Cerebellum (tissue), 4 donors: ENCODE measurements at places on chromosomes 6 and 20. TPM values are rescaled to one million over a fixed set of nuclear protein-coding genes. Genes with fewer than 3 reads are reported as not detected.

The SLC17A2 gene
- total RNA-seq: not detected

The SLC35F1 gene
- 49.6 TPM for total RNA-seq

The WFDC10B gene
- not detected for total RNA-seq

The PXDC1 gene
- 17.6 TPM for total RNA-seq

The HTR1E gene
- total RNA-seq: 0.54 TPM

DNA sequence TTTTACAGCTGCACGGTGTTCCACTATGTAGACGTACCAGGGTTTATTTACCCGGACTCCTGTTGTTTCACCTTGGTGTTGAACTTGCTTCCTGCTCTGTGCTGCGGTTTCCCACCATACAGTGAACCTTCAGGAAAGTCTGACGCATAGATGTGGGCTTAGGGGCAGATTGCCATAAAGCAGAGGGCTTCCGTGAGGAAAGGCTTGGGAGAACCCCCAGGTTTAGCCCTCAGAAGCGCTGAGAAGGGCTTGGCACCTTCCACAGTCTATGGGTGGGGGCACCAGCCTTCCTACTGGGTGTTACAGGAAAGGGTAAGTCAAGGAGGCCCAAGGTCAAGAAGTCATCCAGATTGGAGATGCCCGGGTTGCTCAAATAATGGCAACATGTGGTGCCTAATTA lies 19.2 kb upstream of the MRPS18A start:
- no peak for DNase-seq

DNA sequence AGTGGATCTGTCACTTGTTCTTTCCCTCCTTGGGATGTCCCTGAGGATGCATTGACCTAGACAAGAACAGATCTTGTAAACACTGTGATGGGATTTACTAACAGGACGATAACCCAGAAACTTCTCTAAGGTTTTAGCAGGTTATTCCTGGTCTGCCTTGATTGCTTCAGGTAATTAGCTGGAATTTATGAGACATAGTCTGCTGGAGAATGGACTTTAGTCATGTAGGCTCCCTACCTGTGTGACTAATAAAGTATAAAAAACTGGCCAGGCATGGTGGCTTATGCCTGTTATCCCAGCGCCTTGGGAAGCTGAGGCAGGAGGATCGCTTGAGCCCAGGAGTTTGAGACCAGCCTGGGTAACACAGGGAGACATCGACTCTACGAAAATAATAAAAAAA lies 96.1 kb downstream of the PAK5 start:
- no peak for DNase-seq

- no peak for DNase-seq
Observed at GRCh38 chr6:90105506-90106170, 191.0 kb downstream of the BACH2 start.

- no peak for DNase-seq
Observed at GRCh38 chr20:36061754-36062153, 92.8 kb upstream of the EPB41L1 start.

GRCh38 chr6:158372574-158372973 lies 60.3 kb downstream of the TULP4 start:
- DNase-seq: no peak

DNA sequence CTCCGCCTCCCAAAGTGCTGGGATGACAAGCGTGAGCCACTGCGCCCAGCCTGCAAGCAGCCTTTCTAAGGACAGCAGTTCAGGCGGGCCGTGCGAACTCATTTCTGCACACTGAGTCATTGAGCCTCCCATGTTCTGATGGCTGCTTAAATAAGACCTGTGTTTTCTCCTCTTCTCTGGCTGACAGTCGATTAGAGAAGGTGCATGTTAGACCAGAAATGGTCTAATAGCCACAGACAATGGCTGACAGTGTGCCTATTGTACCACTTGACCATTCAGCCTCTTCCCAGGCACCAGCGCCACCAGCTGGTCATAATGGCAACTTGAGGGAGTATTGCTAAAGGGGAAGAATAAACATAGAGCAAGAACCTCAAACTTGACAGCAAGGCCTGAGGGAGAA lies 6.2 kb downstream of the CST11 start:
- no peak for DNase-seq

DNA sequence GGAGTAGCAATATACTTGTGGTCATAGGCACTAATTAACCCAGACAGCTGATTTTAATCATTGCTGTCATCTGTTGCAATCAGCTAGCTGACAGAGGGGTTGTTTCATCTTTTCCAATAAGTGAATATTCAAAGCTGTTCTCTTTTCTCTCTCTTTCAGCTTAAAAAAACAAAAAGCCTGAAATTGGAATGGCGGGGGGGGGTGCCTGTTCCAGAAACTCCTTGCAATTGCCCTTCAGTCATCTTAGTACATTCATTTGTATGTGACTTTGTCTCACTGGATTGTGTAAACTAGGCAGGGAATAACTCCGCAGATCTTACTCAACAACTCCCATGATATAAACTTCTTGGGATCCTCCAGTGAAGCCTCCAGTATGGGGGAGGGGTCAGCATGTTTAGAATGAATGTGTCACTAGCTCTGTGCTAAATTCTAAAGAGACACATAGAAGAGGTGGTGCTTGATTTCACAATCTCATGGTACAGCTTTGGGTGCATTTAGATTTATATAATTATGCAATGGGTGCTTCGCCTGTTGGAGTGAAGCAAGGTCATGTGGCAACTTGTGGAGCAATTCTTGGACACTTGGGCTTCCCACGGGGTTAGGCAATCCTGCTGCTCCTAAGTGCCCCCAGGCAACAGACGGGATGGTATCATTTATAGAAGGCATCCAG lies 40.1 kb downstream of the SLC24A3 start:
- DNase-seq: no peak

- no peak for DNase-seq
Observed at GRCh38 chr6:11185204-11185842, 47.1 kb downstream of the NEDD9 start.

- DNase-seq: no peak
Observed at GRCh38 chr20:9918348-9918747, 79.5 kb upstream of the PAK5 start.

DNA sequence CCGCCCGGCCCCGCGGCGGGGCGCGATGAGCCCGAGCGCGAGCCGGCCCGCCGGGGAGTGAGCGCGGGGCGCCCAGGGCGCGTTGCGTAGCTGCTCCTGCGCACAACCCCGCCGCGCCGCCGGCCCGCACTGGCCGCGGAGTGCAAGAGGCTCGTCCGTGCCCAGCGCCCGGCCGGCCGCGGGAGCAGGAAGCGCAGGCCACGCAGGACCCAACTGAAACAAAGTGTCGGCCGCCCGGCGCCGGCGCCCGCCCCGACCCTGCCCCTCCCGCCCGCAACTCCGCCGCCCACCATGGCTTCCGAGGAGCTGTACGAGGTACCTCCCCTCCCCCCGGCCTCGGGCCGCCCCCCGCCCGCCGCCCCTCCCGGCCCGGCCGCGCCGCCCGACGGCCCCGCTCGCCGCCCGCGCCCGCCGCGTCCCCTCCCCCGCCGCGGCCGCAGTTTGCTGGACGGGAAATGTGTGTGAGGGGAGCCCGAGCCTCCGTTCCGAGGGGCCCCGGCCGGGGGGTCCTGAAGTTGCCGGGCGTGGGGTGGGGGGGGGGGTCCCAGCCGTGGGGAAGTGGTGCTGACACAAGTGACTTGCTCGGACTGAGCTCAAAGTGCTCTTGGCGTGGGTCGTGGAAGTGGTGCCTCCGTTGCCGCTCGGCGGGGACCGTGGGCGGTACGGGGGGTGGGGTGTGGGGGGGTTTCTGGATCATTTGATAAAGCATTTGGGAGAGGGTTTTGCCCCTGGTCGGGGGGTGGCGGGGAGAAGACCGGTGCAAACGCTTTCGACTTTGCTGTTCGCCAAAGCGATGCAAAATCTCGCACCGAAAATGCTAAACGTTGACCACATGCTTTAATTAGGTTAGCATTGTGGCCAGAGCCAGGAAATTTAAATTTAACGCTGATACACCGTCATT lies 539 bp downstream of the CDYL start:
- DNase-seq: peak; percentile 11

GRCh38 chr6:151289399-151290007 lies 49.7 kb downstream of the AKAP12 start:
- DNase-seq: no peak

DNA sequence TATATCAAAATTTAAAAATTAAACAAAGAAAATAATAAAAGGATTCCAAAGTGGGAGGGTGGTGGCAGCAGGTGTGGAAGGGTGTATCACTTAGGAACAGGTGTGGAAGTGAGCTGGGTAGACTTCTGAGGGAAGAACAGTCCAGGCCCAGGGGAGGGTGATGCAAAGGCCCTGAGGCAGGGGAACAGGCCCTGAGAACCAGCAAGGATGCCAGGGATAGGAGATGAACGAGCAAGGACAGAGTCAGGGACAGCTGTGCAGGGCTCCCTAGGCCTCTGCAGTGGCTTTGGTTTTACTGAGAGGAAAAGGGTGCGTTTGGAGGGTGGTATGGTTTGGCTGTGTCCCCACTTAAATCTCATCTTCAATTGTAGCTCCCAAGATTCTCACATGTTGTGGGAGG lies 9.4 kb upstream of the RAET1E start:
- DNase-seq: no peak

DNA sequence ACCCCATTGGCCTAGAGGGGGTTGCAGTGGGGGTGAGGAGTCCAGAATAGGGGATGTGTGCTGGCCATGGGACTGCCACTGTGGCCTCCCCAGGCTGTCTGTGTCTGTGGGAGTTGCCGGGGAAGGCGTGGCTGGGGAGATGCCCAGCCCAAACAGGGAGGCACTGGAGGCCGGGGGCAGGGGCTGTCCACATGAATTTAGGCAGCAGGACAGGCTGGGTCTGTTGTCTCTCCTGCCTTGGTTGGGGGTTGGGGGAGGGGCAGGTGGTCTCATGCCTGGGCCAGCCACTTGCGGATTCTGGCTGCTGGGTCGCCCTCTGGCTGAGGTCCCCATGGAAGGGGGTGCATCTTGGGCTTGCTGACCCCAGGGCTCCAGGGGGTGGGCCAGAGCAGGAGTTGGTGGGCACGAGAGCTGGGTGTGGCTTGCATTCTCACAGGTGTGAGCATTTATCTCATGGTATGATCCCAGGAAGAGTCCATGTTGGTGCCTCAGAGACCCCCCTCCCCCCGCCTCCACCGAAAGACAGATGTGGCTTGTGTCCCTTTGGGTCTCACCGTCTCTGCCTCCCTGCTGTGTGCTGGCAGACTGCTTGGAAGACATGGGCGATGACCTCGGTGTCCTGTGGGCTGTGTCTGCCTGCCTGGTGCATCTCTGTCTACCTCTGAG lies 4.0 kb downstream of the SOX18 start:
- no peak for DNase-seq

GRCh38 chr6:138914701-138915100 lies 73.4 kb downstream of the REPS1 start:
- DNase-seq: no peak

GRCh38 chr6:108168501-108169463 lies 3.0 kb downstream of the NR2E1 start:
- no peak for DNase-seq
